ENCODE measurements at places on chromosomes 4 and X.

- DNase-seq = no peak
These were observed 288.4 kb upstream of the NRK start for GRCh38 chrX:105533951-105534350.

DNA sequence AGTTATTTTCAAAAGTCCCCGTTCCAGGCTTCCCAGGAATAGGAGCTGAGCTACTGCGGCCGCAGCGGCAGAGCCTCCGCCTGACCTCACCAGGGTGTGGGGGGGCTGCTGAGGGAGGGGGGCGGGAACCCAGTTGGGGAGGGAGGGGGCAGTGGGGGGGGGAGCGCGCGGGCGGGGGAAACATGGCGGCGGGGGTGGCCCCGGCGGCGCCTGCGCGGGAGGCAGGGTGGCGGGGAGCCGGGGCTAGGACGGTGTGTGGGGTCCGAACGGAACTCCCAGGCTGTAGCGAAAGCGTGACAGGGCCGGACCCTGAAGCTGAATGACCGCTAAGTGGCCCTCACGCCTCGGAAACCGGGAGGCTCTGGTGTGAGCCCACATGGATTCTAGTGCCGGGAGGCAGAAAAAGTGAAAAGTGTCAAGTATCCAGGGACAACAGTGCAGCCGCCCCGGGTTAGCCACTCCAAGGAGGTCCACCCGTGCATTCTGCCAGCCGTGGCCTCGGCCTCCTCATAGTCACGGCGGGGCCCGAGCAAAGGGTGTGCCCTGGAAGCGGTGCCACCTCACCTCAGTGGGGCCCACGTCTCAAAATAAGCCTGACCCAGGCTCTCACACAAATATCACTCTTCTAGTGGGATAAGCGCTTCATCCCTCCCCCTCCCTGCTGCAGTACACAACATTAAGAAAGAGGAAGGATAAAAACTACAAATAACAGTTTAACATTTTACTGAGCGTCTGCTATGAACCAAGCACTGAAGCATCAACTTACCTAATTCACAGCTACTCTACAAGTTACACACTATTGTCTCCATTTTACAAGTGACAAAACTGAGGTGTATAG, at the start of gene KLHL13:
Gene KLHL13, minus strand, starts transcription at position 98 of the 838 bp plus-strand sequence. CDS start 88,337 bp downstream, outside the sequence.
- no peak for DNase-seq

- DNase-seq = no peak
These were observed 104.6 kb upstream of the PRKG2 start for GRCh38 chr4:81319657-81320056.

GRCh38 chr4:114225436-114225835, 246.0 kb upstream of the ARSJ start:
- no peak for DNase-seq

DNA sequence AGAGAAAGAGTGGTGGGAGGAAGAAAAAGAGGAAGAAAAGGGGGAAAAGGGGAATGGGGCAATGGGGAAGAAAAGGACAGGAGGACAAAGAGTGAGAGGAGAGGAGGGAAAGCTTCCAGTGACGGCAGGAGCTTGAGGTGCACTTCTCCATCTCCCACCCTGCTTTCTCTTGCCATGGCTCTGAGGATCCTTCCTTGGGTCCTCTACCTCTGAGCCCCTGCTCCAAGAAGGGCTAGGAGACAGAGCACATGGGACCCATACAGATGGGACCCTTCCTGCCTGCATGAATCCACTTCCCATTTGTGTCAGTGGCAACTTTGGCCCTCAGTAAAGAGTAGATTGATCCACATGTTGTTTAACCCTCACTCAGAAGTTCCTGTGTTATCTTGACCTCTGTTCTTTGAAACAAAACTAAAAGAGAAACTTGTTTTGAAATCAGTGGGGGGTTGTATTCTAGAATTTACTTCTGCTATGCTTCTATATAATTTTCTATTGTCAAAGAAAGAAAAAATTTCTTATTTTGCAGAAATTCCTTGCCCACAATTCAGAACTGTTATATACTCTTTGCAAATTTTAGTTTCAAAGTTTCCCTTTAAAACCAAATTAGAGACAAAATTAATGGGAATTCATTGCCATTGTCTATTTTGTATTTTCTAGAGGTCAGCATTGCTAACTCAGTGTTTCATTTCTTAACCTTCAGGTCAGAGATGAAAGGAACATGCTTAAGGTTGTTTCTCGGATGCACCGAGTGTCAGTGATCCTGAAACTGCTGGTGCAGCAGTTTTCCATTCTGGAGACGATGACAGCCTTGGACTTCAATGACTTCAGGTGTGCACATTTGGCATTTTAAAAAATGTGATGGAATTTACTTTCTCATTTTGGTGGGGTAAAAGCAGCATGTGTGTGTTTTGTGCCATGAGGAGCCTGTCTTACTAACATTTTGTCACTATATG, 5.0 kb downstream of the TDO2 start:
- no peak for DNase-seq

DNA sequence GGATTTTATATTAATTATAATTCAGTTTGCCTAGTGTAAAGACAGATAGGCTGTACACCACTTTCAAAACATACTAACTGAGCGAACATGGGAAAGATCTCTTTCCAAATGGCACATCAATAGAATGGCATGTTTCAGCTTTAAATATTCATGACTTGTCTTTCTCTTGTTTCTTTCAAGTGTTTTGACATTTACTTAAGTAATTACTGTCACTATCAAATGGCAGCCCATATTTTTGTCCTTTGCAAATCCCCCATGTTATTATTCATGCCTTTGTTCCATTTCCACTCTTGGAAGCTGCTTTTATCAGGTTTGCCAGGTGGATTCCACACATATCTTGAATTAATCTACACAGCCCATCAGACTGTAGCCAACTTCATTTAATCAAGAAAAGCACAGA, 89.2 kb upstream of the GLRA2 start:
- no peak for DNase-seq

- no peak for DNase-seq
These were observed 207.7 kb downstream of the RCHY1 start for GRCh38 chr4:75306506-75306905.

GRCh38 chr4:2938906-2939305, 24.3 kb downstream of the NOP14 start:
- no peak for DNase-seq

- no peak for DNase-seq
These were observed 223.0 kb upstream of the GATB start for GRCh38 chr4:151983854-151984253.

- DNase-seq = no peak
These were observed 2017.2 kb upstream of the TENM3 start for GRCh38 chr4:180225977-180226376.

- DNase-seq = no peak
These were observed 57.3 kb downstream of the GSTCD start for GRCh38 chr4:105765690-105766407.

DNA sequence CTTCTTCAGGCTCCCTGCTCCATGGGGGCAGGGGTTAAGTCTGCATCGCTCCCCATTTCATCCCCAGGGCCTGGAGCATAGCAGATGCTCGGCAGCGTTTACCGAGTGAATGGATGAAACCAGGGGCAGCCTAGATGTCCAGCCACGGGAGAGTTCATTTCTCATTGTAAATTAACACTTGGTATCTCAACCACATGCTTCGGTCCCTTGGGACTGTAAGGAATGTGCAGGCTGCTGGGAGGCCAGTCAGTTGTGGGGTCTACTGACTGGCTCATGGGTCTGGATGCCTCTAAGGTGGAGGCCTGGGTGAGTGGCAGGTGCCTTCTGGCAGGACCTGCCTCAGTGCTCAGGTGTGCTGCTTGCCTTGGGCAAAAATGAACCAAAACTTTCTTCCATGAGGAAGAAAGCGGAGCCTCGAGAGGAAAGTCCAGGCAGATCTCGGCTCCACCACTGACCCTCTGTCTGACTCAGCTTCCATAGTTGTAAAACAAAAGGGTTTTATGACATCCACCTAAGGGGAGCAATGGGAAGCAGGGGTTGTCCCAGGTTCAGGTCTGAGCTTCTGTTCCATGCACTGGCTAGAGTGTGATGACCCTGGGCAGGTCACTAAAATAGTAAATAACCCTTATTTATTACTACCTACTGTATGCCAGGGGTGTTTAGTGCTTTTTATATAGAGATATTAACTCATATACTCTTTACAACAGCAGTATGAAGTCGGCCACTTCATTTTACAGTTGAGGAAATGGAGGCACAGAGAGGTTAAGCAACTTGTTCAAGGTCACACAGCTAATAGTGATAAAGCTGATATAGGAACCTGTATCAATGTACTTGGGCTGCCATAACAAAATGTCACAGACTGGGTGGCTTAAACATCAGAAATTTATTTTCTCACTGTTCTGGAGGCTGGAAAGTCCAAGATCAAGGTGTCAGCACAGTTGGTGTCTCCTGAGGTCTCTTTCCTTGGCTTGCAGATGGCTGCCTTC, 144.3 kb upstream of the STX18 start:
- DNase-seq = no peak

DNA sequence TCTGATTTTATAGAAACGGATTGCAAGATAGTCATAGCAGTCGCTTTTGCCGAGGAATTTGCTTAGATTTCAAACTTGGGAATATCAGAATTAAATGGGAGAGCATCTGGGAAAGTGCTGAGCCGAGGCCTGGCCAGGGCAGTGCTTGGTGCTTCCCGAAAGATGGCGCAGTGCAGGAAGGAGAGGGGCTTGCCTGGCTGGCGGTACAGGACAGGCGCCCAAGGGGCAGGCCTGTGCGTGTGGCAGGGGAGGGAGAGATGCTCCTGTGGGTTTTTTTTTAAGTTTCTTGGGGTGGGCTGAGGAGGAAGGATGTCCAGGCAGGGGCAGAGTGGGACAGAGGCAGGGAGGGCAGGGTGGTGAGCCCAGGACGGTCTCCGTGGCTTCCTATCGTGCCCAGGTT, 241.1 kb downstream of the AFAP1 start:
- DNase-seq = no peak

GRCh38 chr4:180557348-180557747, 1685.9 kb upstream of the TENM3 start:
- DNase-seq = no peak

DNA sequence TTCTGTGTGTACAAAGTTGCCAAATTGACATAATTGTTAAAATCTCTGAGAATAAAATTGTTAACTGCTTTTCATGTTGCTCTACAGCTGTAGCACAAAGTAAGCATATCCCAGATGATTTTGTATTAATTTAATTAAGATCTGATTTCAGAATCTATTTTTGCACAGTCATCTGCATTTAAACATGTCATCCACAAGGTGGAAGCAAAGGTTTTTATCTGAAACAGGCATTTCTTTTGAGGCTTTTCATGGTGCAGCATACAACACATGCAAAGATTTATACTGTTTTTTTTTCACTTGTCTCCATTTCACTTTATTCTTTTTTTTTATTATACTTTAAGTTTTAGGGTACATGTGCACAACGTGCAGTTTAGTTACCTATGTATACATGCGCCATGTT, 51.2 kb downstream of the GC start:
- no peak for DNase-seq

GRCh38 chr4:44660396-44660795, 9.0 kb upstream of the YIPF7 start:
- DNase-seq = no peak

GRCh38 chrX:12309744-12310076, 171.4 kb downstream of the FRMPD4 start:
- no peak for DNase-seq

DNA sequence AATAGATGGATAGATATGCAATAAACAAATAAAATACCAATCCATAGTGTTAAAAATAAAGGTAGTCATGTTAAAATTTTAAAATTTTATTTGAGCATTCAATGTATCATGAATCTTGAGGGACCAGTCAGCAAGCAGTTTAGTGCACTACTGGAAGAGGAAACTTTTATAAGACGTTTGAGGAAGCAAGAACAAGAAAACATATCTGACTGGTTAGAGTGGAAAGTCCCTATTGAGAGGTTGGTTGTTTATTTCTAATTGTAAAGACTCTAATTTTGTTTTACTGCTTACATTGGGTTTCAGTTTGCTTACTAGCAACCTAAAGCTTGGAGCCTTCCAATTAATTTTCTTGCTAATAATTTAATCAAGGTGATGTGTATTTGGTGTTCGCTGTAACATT, 786.2 kb downstream of the RAB28 start:
- no peak for DNase-seq

- DNase-seq = no peak
These were observed 974.3 kb downstream of the FSTL5 start for GRCh38 chr4:161189286-161190134.

- no peak for DNase-seq
These were observed 126.3 kb downstream of the MID1IP1 start for GRCh38 chrX:38927592-38927991.

DNA sequence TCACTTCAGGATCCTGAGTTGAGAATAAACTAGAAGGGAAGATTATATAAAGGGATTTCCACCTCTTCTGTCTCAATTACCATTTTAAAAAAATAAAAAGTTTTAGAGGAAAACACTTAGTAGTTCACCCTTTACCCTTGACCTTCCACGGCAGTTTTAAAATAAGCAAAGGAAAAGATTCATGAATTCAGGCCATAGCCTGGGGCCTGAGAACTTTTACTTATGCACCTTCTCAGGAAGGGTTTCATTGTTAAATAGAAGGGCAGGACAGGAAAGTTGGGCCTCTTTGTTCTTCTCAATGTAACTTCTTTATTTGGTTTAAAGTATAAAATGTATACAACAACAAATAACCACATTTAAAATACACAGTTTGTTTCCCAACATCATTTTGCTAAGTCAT, 54.9 kb downstream of the PKD2 start:
- DNase-seq = no peak

GRCh38 chr4:31045724-31046318, 325.7 kb downstream of the PCDH7 start:
- no peak for DNase-seq

- DNase-seq = no peak
These were observed 1.4 kb upstream of the FNIP2 start for GRCh38 chr4:158767451-158767850.

DNA sequence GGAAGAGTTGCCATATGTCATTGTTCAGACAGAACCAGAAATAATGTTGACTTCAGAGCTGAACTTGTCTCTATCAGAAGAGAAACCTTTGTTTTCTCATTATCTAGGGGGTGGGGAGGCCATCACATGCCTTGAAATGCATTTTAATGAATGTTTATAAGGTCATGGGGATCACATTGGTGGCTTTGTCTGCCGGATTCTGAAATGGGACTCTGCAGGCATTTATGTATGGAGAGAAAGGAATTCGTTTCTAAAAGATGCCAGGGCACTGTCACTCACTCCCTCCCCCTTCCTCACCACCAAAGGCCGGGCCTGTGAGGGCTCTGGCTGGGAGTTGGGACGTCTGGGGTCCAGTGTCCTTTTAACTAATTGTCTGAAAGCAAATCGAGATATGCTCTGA, 102.2 kb downstream of the MAMLD1 start:
- no peak for DNase-seq

DNA sequence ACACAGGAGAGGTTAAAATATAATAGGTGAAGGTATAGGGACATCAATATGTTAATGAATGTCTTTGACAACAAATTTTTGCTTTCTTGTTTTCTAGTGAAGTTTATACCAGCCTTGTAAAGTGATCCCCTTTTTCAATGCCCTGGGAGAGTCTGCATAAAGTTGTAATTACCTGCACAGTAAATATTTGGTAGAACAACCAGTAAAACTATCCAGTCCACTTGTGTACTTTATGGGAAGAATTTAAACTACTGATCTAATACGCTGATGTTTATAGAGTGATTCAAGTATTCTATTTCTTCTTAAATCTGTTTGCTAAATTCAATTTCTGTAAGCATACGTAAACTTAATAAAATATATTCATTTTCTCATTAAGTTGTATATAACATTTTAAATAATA, 103.3 kb downstream of the GPM6A start:
- DNase-seq = no peak

GRCh38 chr4:161247831-161248230, 916.0 kb downstream of the FSTL5 start:
- no peak for DNase-seq

- no peak for DNase-seq
These were observed 272.3 kb upstream of the DIPK2B start for GRCh38 chrX:45472968-45473367.

All from esophagus squamous epithelium (tissue), 5 donors.